ENCODE measurements at places on chromosomes 2 and 18.

GRCh38 chr2:42116195-42117181, 52.7 kb upstream of the EML4 start:
- DNase-seq, result no peak

GRCh38 chr18:53790786-53791185, 433.7 kb downstream of the MBD2 start:
- DNase-seq, result no peak

DNA sequence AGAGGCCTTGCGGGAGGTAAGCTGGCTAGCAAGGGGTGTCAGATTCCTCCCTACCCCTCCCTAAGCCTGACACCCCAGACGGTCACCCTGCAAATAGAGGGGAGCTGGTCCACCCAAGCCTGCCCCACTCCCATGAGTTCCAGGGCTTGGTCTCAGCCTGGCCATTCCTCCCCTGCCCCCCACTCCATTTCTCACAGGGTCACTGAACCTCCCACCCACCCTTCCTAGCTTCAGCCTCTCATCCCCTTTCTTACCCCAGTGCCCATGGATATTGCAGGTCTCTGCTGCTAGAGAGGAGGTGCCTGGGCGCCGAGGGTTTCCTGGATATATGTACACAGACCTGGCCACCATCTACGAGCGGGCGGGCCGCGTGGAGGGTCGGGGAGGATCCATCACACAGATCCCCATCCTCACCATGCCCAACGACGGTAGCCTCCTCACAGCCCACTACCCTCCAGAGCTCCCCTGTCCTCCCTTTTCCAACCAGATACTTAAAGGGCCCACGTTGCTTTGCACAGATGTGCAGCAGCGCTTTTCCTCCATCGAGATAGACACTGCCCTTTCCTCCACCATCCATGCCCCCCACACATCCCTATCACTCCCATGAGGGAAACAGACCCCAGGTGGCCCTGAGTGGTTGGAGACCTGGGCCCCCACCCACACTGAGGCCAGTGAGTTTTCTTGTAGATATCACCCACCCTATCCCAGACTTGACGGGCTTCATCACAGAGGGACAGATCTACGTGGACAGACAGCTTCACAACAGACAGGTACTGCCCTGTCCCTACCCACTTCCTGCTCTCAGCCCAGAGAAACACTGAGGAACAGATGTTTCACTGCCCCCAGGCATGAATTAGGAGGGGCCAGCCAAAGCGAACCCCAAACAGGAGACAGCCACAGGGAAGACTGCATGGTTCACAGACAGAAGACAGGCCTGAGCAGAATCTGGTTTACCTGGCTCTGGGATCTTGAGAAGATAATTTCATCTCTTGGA, 15.2 kb upstream of the ANKRD53 start:
- DNase-seq, result no peak

GRCh38 chr2:169818241-169818640, 6.5 kb downstream of the METTL5 start:
- DNase-seq, result no peak

DNA sequence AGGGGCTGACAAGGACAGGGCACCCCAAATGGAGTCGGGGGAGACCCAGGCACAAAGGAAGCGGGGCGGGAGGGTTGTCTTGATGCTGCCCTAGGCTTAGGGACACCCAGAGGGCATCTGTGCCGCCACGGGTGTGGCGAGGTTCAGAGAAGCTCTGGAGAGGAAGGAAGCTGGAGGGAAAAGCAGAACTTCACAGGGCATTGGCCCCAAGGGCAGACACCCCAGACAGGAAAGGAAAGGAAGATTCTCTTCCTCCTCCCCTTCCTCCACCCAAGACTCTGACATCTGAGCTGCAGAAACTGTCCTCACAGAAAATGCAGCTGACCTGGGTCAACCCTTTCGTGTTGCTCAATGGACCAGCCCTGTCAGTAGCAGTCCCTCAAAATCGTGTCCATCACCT, 25.6 kb downstream of the DNMT3A start:
- no peak for DNase-seq

- no peak for DNase-seq
Measured at GRCh38 chr2:120454654-120455385, 108.9 kb downstream of the INHBB start.
